ENCODE measurements at places on chromosomes 2 and 18.

- peak; percentile 86 for DNase-seq
Observed at GRCh38 chr2:1854729-1855547, 110.6 kb upstream of the PXDN start.

DNA sequence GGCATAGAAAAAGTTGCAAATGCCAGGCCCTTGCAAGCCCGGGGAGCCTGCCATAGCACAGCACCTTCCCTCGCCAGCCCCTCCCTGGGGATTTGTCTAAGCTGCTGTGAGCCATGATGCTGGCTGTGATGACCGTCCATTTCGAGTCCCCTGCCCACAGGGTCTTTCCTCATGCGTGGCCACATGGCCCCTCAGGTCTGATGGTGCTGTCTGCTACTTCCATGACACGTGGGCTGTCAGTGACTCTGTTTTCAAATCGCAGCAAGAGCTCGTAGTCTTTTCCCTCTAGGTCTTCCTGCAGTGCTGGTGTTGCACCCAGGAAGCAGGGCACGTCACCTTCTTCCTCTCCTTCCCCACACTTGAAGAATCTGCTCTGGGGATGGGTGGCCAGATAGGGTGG, 15.5 kb upstream of the GNAL start:
- no peak for DNase-seq

DNA sequence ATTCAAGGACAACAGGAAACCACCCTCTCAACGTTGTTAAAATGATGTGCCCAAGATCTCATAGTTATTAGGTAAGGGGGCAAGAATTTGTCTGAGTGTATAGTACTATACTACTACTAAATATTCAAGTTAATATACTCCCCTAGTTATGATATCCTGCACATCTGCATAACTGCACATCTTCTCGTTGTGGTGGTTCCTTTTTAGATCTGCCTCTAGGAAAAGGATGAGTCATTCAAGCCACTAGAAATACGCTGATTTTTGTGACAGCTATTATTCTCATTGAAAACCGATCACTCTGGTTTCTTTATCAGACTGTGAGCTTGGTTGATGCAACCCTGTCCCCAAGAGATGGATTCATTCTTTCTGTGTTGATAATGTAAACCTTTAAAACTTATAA, 1067.0 kb upstream of the FANCL start:
- DNase-seq: no peak

- no peak for DNase-seq
Observed at GRCh38 chr2:195531754-195532153, 125.3 kb upstream of the SLC39A10 start.

GRCh38 chr2:197212344-197213262, 98.0 kb downstream of the ANKRD44 start:
- peak; percentile 21 for DNase-seq

GRCh38 chr18:22831441-22831904, 101.7 kb upstream of the RBBP8 start:
- no peak for DNase-seq

DNA sequence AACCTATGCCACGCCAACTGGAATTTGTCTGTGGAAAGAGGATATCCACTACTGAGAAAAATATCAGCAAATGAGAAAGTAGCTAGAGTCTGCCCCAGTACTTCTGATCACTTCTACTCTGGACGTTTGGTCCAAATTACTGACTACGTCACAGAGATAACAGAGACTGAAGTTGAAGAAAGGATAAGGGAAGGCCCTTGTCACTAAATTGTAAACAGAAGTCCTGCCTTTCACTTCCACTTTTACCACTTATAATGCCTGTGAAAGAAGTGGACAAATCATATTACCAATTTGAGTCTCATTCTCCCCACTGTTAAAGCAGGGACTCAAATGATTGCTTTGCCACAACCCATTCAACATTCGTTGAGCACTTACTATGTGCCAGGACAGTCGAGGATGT, 173.9 kb upstream of the ERBB4 start:
- DNase-seq: peak; percentile 16

Data from midbrain (tissue), 1 donor.